KG1 (cell line): ENCODE measurements at places on chromosomes 1 and 21.

GRCh38 chr21:16865632-16866031, 647.2 kb upstream of the CXADR start:
- no peak for DNase-seq

DNA sequence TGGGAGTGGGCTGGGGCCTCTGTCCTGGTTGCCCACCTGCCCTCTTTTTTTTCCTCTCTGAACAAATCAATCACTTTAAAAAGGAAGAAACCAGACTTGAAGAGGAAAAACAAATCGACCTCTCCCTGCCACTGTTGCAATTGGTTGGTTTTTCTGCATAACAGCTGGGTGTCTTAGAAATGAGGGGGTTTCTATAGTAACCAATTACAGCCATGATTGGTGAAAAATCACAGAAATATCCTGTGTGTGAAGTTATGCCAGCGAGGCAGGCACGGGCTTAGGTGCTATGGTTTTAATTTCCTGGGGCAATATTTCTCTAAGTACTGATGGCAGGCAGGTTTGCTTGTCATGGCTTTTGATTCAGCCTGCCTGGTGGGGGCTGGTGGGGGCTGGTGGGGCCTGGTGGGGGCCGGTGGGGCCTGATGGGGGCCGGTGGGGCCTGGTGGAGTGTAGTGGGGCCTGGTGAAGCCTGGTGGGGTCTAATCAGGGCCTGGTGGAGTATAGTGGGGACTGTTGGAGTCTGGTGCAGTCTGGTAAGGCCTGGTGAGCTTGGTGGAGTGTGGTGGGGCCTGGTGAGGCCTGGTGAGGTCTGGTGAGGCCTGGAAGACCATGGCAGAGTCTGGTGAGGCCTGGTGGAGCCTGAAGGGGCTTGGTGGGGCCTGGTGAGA, 54.6 kb downstream of the AJAP1 start:
- no peak for DNase-seq

GRCh38 chr1:110634455-110635311, 28.5 kb upstream of the KCNA2 start:
- no peak for DNase-seq

GRCh38 chr1:20948101-20948500, 161.0 kb upstream of the HP1BP3 start:
- DNase-seq, result no peak

DNA sequence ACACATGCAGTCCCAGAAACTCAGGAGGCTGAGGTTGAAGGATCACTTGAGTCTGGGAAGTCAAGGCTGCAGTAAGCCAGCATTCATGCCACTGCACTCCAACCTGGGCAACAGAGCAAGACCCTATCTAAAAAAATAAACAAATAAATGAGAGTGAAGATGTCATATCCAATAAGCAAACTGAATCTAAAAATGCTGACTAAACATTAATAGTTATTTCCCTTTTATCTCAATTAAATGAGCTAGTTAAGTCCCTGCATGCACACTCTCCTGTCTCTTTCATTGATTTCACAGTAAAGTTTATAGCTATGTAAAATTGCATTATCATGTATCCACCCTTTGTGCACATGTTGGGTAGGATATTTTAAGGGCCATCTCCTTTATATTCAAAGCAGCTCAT, 81.1 kb upstream of the L1TD1 start:
- DNase-seq, result no peak

DNA sequence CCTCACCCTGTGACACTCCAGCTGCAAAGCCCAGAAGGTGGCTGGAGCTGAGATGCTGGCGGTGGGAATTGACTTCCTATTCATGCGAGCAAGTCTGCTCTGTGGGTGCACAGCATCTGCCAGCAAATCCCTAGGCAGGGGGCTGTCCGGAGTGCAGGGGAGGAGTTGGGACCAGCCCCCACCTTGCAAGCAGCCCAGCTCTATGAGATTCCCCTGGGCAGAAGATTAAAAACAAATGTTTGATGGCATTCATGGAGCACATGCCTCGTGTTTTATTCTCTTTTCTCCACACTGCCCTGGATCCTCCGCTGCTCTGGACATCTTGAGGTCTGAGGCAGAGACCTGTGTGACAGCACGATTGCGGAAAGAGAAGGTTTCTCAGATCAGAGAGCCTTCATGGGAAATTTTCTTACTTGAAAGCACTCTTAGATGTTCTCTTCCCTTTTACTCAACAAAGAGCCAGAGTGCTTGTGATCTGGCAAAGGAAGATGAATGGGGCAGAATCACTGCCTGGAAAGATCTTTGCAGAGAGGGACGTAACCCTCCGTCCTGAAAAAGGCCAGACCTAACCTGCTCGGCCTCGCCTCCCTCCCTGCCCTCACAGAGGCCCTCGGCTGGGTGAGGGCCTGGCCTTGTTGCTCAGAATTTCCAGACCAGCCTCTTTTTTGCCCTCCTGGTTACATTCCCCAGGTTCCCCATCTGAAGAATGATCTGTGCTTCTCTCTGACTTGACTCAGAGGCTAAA, 597.1 kb downstream of the KIF26B start:
- no peak for DNase-seq

GRCh38 chr1:47104816-47105215, 32.4 kb upstream of the CYP4A22 start:
- no peak for DNase-seq

DNA sequence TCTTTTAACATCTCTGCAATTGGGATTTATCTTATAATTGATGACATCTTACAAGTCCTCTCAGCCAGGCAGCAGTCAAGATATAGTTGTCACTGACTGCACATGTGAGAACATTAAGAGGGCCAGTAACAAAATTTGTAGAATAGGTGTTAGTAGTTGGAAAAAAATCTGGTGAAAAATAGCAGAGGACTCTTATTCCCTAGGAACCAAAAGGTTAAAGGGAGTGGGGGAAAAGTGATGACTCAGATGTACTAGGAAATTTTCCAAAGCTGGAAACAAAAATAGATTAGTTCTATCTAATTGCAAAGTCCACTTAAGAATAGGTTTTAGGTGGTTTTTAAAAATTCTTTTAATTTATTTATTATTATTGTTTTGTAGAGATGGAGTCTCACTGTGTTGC, 3.6 kb downstream of the NUP210L start:
- no peak for DNase-seq

DNA sequence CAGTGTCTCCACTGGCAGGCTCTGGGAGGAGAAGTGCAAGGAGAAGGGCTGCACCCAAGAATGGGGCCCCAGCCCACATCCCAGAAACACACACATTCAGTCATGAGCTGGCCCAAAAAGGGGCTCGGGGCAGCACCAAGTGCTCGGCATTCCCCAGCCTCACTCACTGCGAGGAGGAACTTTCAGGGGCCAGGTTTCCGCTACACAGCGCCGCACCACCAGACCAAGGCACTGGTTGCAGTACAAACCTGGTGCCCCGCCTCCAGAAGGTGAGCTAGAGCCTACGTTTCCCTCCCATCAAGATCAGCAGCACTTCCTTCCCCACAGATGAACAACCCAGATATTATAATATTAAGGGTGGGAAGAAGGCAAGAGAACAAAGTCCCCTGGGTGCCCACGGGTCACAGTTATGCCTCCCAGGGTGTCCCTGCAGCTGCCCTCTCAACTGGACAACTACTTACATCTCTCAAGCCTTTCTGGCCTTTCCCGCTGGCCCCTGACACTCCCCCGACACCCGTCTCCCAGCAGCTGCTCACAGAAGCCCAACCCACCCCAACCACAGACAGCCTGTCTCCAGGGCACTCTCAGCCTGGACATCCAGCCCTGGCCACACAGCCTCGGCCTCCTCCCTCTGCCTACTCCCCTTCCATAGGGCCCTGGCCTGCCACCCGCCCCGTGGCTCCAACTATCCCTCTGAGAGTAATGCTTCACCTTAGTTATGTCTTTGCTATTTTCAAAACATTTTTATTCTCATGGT, 3.8 kb downstream of the PBXIP1 start:
- no peak for DNase-seq
